ENCODE measurements at places on chromosomes 6 and 20.
A peak's percentile ranks its signal among the peaks of the same experiment; 100 is the strongest.

DNA sequence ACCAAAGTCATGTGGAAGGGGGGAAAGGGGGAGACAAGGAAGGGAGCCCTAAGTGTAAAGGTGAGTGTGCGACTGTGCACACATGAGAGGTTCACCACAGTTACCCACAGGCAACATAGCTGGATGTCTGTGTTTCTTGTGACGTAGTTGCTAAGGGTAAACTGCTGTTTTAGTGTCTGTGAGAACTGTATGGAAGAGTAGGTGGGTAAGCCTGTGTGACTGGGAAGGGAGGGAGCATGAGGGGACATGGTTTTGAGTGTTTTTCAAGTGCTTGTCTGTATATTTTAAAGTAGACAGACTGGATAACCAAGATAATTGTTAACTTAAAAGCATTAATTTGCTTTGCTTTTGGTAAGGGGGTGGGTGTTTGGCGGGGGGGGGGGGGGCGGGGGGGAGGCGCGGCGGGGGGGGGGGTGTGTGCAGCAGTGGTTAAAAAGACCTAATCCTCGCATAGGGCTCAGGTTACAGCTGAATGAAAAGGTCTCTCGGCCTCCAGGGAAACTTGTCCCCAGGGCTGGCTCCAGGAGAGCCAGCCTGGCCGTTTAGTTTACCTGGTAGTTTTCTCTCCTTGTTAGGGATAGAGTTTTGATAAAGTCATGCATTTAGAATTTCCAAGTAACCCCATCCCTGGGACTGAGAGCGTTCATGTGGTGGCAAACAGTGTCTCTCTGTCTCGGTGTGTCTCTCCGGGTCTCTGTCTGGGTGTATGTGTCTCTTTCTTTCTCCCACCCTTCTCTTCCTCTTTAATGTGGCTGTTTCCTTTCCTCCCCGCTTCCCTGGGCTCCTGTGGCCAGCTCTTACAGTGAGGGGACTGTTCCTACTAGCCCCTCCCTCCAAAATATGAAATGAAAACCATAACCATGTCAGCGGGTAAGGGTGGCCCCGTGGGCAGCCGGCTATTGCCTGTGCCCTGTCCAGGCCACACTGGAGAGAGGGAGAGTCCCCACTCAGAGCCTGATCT lies 3.4 kb downstream of the SCUBE3 start:
- DNase-seq = no peak

GRCh38 chr6:34284563-34285447 lies 36.0 kb upstream of the SMIM29 start:
- DNase-seq = peak; percentile 74

GRCh38 chr20:41011551-41012067 lies 17.0 kb upstream of the TOP1 start:
- no peak for DNase-seq

DNA sequence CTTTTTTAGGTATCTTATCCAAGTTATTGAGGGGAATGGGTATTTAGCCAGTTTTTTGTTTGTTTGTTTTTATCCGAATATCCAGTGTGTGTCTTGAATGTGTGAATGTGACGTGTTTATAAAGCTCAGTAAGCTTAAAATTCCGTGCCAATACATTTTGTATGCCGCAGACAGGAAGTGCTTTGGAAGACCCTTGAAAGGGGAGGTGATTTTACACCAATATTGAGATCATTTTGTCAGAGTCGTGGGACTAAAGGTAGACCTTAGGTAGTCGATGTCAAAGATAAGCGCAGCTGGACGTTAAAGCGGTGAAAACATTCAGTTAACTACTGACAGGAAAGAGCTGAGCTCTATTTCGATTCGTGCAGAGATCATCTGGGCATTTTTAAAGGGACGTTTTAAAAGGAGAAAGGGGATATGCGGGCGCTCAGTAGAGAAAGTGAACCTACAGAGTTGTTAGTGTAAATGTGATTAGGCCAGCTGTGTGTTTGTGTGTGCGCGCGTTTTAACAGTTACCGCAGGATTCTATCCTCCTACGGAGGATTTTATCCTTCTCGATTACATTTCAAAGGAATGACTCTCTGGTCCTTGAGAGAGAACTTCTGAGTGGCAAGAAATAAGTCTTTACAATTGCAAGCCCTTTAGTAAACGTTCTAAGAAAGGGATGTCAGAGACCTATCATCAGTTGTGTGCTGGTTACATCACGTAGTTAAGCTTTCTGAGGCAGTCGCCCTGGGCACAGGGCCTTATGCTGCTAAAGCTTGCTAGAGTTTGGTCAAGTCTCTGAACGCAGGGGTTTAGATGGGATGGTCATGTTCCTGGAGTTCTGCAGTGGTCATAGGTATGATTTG lies 625 bp upstream of the ECHDC1 start:
- no peak for DNase-seq

DNA sequence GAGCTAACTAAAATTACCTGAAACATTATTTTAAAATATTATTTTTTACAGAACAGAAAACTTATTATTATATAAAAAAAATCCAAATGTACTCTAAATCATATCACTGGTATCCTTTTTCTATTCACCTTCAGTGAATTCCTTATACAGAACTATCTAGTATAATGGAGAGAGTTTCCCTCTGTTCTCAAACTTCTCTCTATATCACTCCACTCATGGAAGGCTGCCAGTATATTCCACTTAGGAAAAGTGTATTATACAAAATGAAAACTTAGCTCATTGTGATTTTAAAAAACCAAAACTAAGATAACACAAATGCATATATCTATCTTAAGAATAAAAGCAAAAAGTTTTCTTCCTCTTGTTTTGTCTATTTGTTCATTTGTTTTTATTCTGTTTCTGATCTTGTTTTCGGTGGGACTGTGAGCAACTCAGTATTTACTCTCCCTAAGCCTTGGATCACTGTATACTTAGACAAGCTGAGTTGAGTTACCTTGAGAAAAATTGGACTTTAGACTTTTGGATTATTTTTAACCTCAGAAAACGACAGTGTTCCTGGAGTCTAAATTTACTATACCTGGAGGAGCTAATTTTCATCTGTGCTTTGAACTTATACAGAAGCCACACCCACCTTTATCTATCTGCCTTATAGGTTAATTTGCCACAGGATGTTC lies 61.4 kb downstream of the GPR63 start:
- no peak for DNase-seq

DNA sequence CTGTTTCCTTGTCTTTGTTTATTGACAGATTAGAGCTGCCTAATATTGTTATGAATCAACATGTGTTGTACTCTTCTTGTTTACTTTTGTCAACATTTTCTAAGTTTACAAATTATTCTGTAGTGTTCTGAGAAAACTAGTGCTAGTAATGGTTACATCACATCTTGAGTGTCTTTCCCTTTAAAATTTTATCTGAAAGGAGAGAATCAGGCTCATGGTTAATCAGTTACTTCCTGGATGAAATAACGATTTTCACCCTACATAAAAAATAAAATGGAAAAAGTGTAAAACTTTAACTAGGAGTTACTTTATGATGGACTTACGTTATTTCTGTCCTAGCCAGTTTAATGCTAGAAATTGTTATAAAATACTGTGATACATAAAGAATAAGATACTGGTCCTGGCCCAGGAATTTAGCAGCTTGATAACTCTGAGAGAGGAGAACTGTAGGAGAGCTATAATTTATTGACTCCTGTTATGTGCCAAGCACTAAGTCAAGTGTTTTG lies 26.4 kb upstream of the BMP5 start:
- DNase-seq = no peak

DNA sequence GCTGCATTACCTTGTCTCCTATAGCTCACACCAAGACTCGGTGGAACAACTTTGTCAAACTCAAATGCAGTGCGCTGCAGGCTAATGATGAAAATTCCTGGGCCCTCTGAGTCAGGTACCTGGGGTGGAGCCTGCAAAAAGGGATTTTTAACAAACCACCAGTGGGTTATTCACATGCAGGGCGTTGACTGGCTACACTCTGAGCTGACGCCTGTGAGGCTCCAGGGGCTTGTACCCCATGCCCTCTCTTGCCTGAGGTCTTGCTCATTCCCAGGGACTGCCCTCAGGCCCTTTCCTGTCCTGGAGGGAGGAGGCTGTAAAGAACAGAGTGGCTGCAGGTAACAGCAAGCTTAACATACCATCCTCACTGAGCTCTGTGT lies 9.2 kb downstream of the GTSF1L start:
- DNase-seq = no peak

- peak; percentile 56 for DNase-seq
These were observed 29.6 kb downstream of the NPEPL1 start for GRCh38 chr20:58721951-58722778.

DNA sequence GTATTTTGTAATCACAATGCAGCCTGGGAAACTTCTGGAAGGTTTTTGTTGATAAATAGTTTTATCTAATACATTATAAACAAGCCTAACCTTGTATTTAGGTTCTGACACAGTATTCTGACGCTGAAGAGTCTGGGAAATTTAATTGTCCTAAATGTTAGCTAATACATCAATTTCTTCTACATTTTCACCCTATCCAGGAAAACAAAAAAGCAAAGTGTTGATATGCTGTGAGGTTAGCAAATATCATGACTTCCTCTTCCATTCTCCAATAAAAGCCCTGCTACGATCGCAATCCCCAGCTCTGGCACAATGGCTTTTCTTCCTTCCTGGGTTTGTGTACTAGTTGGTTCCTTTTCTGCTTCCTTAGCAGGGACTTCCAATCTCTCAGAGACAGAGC lies at the start of gene C6orf58:
TSS of gene C6orf58 (plus strand) at position 301 of the 400 bp plus-strand sequence. CDS start at position 313, 12 bp downstream.
- no peak for DNase-seq

DNA sequence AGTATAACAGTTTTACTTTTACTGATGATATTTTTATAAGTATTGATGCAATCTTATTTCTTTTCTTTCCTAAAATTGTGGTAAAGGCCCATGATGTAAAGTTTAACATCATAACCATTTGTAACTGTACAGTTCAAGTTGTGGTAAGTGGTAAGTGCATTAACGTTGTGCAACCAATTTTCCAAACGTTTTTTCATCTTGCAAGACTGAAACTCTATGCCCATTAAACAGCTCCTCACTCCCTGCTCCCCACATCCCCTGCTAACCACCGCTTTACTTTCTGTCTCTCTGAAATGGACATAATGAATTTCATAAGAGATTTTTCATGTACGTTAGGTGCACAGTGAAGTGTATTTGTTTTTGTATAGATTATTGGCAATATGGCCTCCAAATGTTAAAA lies 106.0 kb downstream of the PACRG start:
- no peak for DNase-seq

GRCh38 chr6:17484201-17484849 lies 90.9 kb downstream of the CAP2 start:
- DNase-seq = no peak

GRCh38 chr6:29628419-29629281 lies 4.3 kb downstream of the GABBR1 start:
- DNase-seq = peak; percentile 85

- DNase-seq = no peak
These were observed 950 bp downstream of the KCTD20 start for GRCh38 chr6:36443471-36444428.

- no peak for DNase-seq
These were observed 37.4 kb upstream of the HDAC2 start for GRCh38 chr6:114008331-114008730.

DNA sequence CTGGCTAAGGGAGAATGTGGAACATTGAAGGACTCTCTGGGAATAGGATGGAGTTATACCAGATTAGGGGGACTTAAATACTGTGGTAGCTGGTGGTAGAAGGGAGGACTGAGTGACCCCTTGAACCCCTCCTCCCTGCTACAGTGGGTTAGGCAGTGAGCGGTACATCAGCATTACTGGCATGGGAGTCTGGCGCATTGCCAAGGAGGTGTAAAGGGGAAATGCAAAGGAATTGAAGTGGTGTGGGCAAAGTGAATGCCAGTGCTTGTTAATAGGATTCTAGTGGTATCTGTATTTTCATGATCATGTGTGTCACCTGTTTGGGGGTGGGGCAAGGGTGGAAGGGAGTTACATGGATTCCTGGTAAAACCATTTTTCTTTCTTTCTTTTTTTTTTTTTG lies 60.1 kb downstream of the GFRA4 start:
- no peak for DNase-seq

GRCh38 chr6:33313105-33313708 lies 671 bp downstream of the TAPBP start:
- peak; percentile 79 for DNase-seq

- DNase-seq = peak; percentile 61
These were observed 55.2 kb upstream of the RREB1 start for GRCh38 chr6:7052443-7053011.

DNA sequence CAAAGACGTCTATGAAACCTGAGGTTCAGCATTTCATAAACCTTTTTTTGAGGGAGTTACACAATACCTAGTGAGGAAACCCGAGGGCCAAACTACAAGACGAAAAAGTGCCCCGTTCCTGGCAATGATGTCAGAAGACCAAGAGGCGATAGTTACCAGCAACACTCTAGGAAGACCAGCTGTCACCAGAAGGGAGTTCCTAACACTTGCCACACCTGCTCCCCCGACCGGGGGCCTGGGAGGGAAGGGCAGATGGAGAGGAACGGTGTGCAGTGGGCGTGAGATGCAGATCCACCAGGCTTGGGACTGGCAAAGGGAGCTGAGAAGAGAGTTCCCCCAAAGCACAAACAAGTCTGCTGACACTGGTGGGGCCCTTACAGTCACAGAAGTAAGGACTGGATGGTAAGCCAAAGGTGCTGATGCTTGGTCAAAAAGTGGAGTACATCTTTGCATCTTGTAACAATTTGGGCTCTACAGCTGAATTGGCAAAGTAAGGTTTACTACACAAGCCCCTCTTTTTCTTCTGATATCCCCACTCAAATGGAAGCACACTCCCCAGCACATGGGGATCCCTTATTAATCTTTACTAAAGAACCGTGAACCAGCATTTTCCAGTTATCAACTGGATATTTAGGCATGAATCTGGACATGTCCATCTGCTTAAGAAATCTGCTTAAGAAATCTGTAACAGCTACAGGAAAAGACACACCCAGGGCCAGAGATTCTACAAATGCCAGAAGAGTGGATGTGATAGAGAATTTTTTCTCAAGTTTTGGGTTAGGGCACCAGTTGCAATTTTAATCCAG lies 38.5 kb downstream of the PANK2 start:
- DNase-seq = no peak

- DNase-seq = no peak
These were observed 315.4 kb upstream of the JARID2 start for GRCh38 chr6:14930366-14930989.

- DNase-seq = no peak
These were observed 129.6 kb upstream of the THBS2 start for GRCh38 chr6:169383265-169383664.

DNA sequence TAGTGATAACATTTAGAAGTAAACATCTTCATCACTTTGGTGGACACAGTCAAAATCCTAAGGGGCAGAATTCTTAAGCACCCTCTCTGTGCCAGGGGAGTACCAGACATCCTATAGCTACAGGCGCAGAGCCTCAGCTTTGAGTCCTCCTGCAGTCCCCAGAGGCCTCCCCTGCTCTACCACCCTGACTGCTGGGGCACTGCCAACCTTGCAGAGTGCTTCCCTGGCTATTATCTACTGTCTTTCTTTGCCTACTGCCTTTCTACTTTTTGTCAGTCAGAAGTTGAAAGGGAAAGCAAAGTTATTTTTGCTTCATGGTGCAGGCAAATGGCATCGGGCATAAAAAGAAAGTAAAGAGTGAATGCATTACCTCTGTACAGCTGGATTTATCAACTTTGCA lies 80.1 kb downstream of the AIG1 start:
- no peak for DNase-seq

GRCh38 chr20:63891061-63892002 lies 3.6 kb upstream of the DNAJC5 start:
- no peak for DNase-seq
